Psoas muscle (tissue), 8 donors: ENCODE measurements at places on chromosomes 16 and 17. TPM values are rescaled to one million over a fixed set of nuclear protein-coding genes. Genes with fewer than 3 reads are reported as not detected.

Gene ADPRM
- 8.9 TPM for total RNA-seq

Gene SLC22A31
- not detected for total RNA-seq

Gene SLFN14
- not detected for total RNA-seq

Gene CPNE7
- total RNA-seq = not detected

DNA sequence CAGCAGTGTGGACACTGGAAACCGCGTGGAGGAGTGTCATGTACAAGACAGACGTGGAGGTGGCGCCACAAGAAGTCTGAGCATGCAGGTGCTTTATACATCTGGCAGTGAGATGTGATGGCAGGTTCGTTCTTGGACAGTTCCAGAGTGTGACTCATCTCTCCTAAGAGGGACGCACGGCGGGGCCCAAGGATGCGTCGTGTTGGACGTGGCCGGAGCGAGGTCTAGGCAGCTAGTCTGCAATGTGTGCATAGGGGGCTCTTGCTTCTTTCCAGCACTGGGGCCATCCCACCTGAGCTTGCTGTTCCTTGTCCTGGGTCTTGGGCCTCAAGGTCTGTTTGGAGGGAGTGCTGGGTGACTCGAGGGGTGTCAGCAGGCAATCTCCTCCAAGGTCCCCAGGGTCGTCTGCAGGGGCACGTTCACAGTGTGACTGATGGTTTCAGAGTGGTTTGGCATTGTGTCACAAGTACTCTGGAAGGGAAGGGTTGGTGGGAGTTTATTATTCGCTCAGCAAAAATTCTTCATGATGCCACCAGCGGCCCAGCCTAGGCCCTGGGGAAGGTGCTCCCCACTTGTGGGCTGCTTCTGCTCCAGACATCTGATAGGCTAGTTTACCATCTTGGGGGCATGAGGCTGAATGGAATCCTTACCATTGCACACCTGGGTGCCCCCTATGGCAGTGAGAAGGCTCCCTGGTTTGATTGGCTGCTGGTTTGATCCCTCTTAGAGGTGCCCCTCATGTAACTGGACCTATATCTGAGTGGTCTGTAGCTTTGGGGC lies 22.1 kb downstream of the SPACA3 start:
- H3K27me3 ChIP-seq = no peaks in the 10 kb centered on the region
- no peaks in the 10 kb centered on the region for H3K36me3 ChIP-seq
- no peak overlapping the region for H3K4me3 ChIP-seq
- H3K4me1 ChIP-seq = no peaks in the 10 kb centered on the region

GRCh38 chr17:69607162-69607834 lies 192.8 kb downstream of the MAP2K6 start:
- H3K27me3 ChIP-seq = no peaks in the 10 kb centered on the region
- H3K27ac ChIP-seq = peak overlapping the region; percentile 92
- DNase-seq = peak; percentile 71
- peaks cover 35% of the 10 kb centered on the region for H3K4me1 ChIP-seq
- no peak overlapping the region for H3K4me3 ChIP-seq
- no peaks in the 10 kb centered on the region for H3K36me3 ChIP-seq

DNA sequence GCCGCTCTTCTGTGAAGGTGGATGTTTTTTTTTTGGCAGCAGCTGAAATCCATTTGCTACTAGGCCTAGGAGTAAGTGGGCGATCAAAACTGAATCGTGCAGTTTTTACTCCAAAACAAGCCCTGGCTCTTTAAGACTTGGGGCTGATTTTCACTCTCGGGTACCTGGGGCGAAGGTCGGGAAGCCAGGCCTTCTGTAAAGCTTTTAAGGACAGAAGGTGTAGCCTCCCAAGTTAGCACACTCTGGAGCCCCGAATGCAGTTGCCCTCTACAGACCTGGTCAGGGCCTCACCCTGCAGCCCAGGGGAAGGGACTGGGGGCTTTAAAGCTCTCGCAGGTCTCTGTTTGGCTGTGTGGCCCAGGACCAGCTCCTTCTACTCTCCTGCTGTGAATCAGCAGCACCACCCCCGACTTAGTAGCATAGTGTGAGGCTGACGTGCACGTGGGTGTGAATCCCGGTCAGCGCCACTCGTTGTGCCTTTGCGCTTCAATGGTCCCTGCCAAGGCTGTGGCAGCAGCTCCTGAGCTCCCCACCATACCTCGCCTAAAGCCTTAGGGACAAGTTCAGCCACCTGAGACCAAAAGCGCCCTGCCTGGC lies 49.9 kb downstream of the TMEM235 start:
- H3K27ac ChIP-seq = no peak overlapping the region
- no peak for DNase-seq
- H3K27me3 ChIP-seq = no peaks in the 10 kb centered on the region

- DNase-seq = no peak
- H3K27me3 ChIP-seq = no peaks in the 10 kb centered on the region
- no peak overlapping the region for H3K4me3 ChIP-seq
Observed at GRCh38 chr16:50208460-50208931, 55.4 kb downstream of the TENT4B start.

GRCh38 chr17:17990282-17990681 lies 17.6 kb downstream of the DRC3 start:
- no peak overlapping the region for H3K4me3 ChIP-seq
- H3K27me3 ChIP-seq = no peaks in the 10 kb centered on the region
- H3K27ac ChIP-seq = peak overlapping the region; percentile 71
- no peaks in the 10 kb centered on the region for H3K36me3 ChIP-seq
- no peak for DNase-seq
- peaks cover 21% of the 10 kb centered on the region for H3K4me1 ChIP-seq

DNA sequence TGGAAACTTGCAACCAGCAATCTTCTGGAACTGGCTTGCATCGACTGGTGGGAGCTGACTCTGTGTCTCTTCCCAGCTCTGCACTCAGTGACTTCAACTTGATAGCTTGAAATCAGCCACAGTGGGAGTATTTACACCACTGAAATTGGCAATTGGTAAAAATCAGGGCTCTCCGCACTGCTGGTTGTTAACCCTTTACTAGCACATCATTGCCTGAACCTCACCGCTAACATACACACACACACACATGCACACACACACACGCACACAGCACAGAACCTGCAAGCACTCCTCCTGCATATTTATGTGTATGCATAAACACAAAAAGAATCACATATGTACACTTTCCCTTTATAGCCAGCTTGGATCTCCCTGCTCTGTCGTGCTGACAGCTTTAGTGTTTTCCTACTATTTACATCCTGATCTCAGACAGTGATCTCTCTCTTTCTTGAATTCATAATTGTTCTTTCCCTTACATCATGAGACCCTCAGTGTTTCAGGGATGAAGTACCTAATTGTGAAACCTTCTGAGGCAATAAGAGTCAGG lies 7.9 kb upstream of the TMIGD1 start:
- no peaks in the 10 kb centered on the region for H3K27me3 ChIP-seq
- no peaks in the 10 kb centered on the region for H3K4me1 ChIP-seq
- no peaks in the 10 kb centered on the region for H3K36me3 ChIP-seq
- no peak overlapping the region for H3K4me3 ChIP-seq
- DNase-seq = no peak

- H3K4me1 ChIP-seq = no peaks in the 10 kb centered on the region
- H3K36me3 ChIP-seq = no peaks in the 10 kb centered on the region
- H3K4me3 ChIP-seq = no peak overlapping the region
- no peak for DNase-seq
- H3K27me3 ChIP-seq = peaks cover under 1% of the 10 kb centered on the region
Observed at GRCh38 chr17:9902120-9902519, 3.0 kb downstream of the RCVRN start.

DNA sequence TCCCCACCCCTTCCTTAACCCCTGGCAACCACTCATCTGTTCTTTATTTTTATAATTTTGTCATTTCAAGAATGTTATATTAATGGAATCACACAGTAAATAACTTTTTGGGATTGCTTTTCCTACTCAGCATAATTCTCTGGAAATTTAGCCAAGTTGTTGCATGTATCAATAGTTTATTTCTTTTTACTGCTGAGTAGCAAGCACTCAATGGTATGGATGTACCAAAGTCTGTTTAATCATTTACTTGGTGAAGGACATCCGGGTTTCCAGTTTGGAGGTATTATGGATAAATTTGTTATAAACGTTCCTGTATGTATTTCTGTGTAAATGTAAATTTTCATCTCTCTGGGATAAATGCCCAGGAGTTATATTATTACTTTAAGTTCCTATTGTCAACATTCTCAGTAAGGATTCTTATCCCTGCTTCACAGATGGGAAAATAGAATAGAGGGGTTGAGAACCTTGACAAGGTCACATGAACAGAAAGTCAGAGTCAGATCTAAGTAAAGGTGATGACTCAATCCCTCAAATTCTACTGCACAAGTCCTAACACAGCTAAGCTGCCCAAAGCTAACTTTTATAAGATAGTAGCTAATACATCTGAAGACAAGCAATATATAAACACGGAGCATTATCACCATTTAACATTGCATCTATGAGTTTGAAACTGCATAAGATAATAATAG lies 62.4 kb upstream of the MTMR4 start:
- H3K27ac ChIP-seq = no peak overlapping the region
- H3K4me1 ChIP-seq = no peaks in the 10 kb centered on the region
- no peaks in the 10 kb centered on the region for H3K36me3 ChIP-seq
- no peak overlapping the region for H3K4me3 ChIP-seq

- no peaks in the 10 kb centered on the region for H3K27me3 ChIP-seq
- peak; percentile 34 for DNase-seq
- peaks cover 28% of the 10 kb centered on the region for H3K36me3 ChIP-seq
- peaks cover 8% of the 10 kb centered on the region for H3K4me1 ChIP-seq
Observed at GRCh38 chr16:88057656-88058055, 106.4 kb downstream of the BANP start.
